ENCODE measurements at places on chromosomes 4 and X.

GRCh38 chr4:38603652-38604051 is 60.3 kb upstream of the KLF3 start:
- DNase-seq: no peak

GRCh38 chrX:34972206-34972605 is 29.6 kb downstream of the FAM47B start:
- DNase-seq: no peak

DNA sequence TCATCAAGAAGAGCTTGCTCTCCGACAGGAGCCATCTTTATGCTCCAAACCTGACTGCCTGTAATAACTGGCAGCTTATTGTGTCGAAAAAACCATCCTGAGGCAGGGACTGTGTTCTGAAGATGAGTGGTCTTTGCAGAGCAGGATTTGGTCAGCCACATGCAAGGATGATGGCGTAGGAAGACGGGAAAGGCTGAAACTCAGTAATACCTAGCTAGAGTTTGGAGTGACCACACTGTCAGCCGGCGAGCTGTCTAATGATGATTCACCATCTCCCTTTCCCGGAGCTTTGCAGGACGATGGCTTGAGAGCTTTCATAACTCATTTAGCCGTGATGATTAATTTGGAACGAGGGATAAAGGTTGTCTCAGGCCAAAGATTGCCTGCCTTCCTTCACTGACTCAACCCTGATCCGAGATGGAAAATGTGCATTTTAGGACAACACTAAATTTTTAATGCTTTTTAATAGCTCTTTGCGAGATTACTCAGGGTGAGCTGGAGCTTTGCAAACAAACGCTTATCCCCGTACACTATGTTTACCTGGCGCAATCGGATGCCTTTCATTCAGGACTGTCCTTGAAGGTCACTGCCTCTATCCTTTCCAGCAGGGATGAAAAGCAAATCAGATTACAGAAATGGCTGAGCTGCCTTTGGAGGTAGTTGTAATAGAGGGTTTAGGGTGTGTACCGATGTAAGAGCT is 288.5 kb downstream of the ASMT start:
- DNase-seq: no peak

DNA sequence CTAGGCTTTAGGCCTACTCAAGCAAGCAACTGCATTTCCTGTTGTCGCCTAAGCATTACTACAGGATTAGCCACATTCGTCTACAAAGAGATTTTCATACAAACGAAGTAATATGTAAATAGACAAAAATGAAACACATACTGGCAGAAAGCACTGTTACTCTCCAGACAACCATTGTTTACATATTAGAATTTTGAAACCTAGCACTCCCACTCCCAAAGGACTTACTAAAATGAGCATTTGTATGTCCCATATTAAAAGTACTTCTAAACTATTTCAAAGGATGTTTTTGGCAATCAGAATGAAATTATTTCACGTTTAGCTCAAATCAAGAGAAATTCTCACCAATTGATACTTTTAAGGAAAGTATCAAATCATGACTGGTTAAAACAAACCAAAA is 570.8 kb downstream of the PRR32 start:
- DNase-seq: no peak

- no peak for DNase-seq
Observed at GRCh38 chr4:52235552-52236201, 184.6 kb downstream of the SPATA18 start.

GRCh38 chrX:112087545-112087944 is 5.0 kb upstream of the TRPC5 start:
- no peak for DNase-seq

GRCh38 chr4:169557061-169557636 is 55.2 kb downstream of the NEK1 start:
- DNase-seq: no peak

GRCh38 chr4:16092682-16093319 is 9.0 kb upstream of the PROM1 start:
- DNase-seq: no peak

- DNase-seq: no peak
Observed at GRCh38 chr4:56182356-56182755, 204.9 kb downstream of the AASDH start.

All from stimulated activated CD8-positive, alpha-beta memory T cell treated with anti-CD3 and anti-CD28 coated beads, Interleukin-7, amount 100 ng/mL, for 24 hours (primary cell).